ENCODE measurements at places on chromosomes 11 and 22.

- no peaks in the 10 kb centered on the region for H3K36me3 ChIP-seq
- no peak overlapping the region for H3K27ac ChIP-seq
- H3K4me1 ChIP-seq = no peaks in the 10 kb centered on the region
- peaks cover 10% of the 10 kb centered on the region for H3K27me3 ChIP-seq
These were observed 26.3 kb upstream of the ALDH3B2 start for GRCh38 chr11:67700548-67701262.

DNA sequence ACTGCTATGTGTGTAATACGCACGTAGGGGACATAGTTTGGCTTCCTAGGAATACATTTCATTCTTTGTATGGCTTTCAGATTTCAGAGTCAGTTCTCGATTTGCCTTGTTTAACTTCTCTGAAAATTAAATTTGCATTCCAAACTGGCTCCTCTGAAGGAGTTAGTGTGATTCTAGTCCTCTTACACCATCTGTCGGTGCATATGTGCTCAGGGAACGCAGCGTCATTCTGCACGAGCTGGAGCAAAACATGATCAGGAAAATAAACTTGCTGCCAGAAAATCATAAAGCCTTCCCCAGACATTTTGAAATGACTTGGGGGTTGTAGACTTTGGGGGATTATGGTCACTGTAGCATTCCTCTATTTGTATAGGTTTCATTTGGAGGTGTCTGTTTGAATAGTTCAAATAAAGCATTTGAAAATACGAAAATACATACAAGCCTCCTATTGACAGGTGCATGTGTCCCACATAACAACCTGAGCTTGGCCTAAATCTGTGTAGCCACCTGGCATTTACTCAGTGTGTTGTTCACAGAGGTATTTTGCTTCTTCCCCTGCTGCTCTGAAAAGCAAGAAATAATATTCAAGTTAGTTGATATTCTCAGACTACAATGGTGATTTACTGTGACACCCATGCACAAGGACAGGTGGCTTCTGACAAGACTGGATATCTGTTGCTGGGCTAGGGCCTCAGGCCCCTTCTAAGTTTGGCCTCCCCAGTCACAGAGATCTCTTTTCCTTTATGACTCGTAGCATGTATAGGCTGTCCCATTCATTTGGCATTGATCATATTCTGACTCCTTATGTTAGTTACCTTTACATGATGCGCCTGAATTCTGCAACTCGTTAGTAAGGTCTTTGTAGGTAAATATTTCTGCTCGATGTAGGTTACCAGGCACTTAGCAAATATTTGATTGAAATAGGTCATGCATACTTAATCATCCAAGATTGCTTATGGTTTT, 81.6 kb upstream of the SORL1-AS1 start:
- H3K36me3 ChIP-seq = peaks cover 80% of the 10 kb centered on the region
- peak overlapping the region; percentile 58 for H3K27ac ChIP-seq
- peaks cover 30% of the 10 kb centered on the region for H3K4me1 ChIP-seq
- DNase-seq = no peak
- H3K27me3 ChIP-seq = no peaks in the 10 kb centered on the region
- H3K4me3 ChIP-seq = no peak overlapping the region

- H3K27me3 ChIP-seq = no peaks in the 10 kb centered on the region
- no peak overlapping the region for H3K4me3 ChIP-seq
- no peaks in the 10 kb centered on the region for H3K4me1 ChIP-seq
- H3K36me3 ChIP-seq = no peaks in the 10 kb centered on the region
- H3K27ac ChIP-seq = no peak overlapping the region
- DNase-seq = no peak
These were observed 54.8 kb upstream of the CEP295 start for GRCh38 chr11:93606721-93607120.

- H3K27ac ChIP-seq = no peak overlapping the region
- no peaks in the 10 kb centered on the region for H3K36me3 ChIP-seq
- H3K4me3 ChIP-seq = no peak overlapping the region
- no peak for DNase-seq
- peaks cover 12% of the 10 kb centered on the region for H3K27me3 ChIP-seq
These were observed 766 bp downstream of the IZUMO1R start for GRCh38 chr11:94305146-94305545.

GRCh38 chr11:128105950-128106349, 481.4 kb downstream of the ETS1 start:
- H3K36me3 ChIP-seq = peaks cover 4% of the 10 kb centered on the region
- H3K27me3 ChIP-seq = peaks cover 9% of the 10 kb centered on the region

GRCh38 chr11:72736452-72737069, 15.6 kb downstream of the ARAP1 start:
- DNase-seq = peak; percentile 80
- peaks cover 64% of the 10 kb centered on the region for H3K4me1 ChIP-seq
- H3K4me3 ChIP-seq = peak overlapping the region; percentile 72

- no peak overlapping the region for H3K27ac ChIP-seq
- H3K27me3 ChIP-seq = peaks cover 4% of the 10 kb centered on the region
- no peak for DNase-seq
- H3K4me3 ChIP-seq = no peak overlapping the region
- no peaks in the 10 kb centered on the region for H3K4me1 ChIP-seq
- H3K36me3 ChIP-seq = no peaks in the 10 kb centered on the region
These were observed 87.1 kb downstream of the FBXO7 start for GRCh38 chr22:32561756-32562155.

DNA sequence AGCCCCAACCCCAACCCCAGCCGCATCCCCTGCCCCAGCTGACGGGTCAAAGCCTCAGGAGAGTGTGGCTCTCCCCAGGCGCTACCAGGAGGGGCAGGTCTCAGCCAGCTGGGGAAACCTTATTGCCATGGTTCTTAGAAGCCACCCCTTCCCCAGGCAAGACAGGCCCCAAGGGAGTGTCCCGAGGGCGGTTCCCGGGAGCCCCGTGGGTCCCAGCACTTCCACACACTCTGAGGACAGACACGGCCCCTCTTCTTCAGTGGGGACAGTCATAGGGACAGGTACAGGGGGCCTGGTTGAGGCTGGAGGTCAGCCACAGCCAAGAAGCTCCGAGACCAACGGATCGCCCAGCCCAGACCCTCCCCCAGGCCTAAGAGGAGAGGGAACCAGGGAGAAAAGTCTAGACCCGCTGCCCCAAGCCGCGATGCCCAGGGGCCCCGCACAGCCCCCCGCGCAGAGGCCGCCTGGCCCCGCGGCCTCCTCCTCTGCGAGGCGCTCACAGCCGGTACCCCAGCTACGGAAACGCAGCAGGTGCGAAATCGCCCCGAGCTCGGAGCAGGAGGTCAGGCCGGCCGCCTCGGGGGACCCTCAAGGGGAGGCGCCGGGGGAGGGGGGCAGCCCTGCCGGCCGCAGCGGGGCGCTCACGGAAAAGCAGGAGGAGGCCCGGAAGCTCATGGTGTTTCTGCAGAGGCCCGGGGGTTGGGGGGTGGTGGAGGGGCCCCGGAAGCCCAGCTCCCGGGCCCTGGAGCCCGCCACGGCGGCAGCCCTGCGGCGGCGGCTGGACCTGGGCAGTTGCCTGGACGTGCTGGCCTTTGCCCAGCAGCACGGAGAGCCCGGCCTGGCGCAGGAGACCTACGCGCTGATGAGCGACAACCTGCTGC, 2.6 kb downstream of the KLHDC7B start:
- peak overlapping the region; percentile 81 for H3K27ac ChIP-seq
- H3K4me1 ChIP-seq = peaks cover 45% of the 10 kb centered on the region
- DNase-seq = peak; percentile 80
- peak overlapping the region; percentile 62 for H3K4me3 ChIP-seq
- no peaks in the 10 kb centered on the region for H3K27me3 ChIP-seq

DNA sequence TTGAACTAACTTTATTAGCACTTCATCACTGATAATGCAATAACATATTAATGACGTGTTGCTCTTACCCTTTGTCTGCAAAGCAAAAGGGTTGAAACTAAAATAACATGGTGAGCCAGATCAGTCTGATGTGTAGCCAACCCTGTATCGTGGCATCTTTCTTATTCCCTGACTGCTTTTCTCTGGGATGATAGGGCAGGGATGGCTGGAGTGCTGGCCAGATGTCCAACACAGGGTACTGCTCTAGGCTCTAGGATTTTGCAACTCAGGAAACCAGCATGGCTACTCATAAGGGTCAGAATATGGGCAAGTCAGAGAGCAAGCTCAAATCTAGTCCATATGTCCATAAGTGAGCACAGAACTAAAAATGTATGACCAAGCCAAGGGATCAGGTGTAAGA, 129.1 kb downstream of the SLC17A6 start:
- no peaks in the 10 kb centered on the region for H3K4me1 ChIP-seq
- DNase-seq = no peak
- H3K36me3 ChIP-seq = no peaks in the 10 kb centered on the region
- H3K27ac ChIP-seq = no peak overlapping the region
- no peaks in the 10 kb centered on the region for H3K27me3 ChIP-seq
- no peak overlapping the region for H3K4me3 ChIP-seq

GRCh38 chr11:93613231-93613831, 48.2 kb upstream of the CEP295 start:
- H3K4me3 ChIP-seq = no peak overlapping the region
- peaks cover 6% of the 10 kb centered on the region for H3K27me3 ChIP-seq
- H3K36me3 ChIP-seq = no peaks in the 10 kb centered on the region
- H3K27ac ChIP-seq = no peak overlapping the region

- peaks cover 34% of the 10 kb centered on the region for H3K27me3 ChIP-seq
- no peaks in the 10 kb centered on the region for H3K4me1 ChIP-seq
- no peak for DNase-seq
- no peak overlapping the region for H3K27ac ChIP-seq
- H3K4me3 ChIP-seq = no peak overlapping the region
These were observed 22.5 kb upstream of the ELF5 start for GRCh38 chr11:34536056-34536455.

DNA sequence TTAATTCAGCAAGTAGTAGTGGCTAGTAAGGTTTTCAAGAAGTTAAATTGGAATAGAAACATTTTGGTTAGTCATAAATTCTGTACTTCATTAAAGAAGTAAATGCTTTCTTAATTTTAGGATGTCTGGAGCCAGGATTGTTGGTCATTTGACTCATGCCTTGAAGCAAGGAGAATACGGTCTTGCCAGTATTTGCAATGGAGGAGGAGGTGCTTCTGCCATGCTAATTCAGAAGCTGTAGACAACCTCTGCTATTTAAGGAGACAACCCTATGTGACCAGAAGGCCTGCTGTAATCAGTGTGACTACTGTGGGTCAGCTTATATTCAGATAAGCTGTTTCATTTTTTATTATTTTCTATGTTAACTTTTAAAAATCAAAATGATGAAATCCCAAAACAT, 25.8 kb downstream of the ACAT1 start:
- H3K4me3 ChIP-seq = no peak overlapping the region
- H3K4me1 ChIP-seq = peaks cover 25% of the 10 kb centered on the region
- H3K36me3 ChIP-seq = peaks cover 80% of the 10 kb centered on the region
- DNase-seq = no peak
- no peaks in the 10 kb centered on the region for H3K27me3 ChIP-seq

- no peak for DNase-seq
- H3K27me3 ChIP-seq = peaks cover 4% of the 10 kb centered on the region
- H3K27ac ChIP-seq = peak overlapping the region; percentile 11
- H3K36me3 ChIP-seq = peaks cover 14% of the 10 kb centered on the region
- H3K4me1 ChIP-seq = peaks cover 34% of the 10 kb centered on the region
These were observed 16.0 kb downstream of the TXN2 start for GRCh38 chr22:36465232-36466021.
